ENCODE measurements at places on chromosomes 7 and 10.

DNA sequence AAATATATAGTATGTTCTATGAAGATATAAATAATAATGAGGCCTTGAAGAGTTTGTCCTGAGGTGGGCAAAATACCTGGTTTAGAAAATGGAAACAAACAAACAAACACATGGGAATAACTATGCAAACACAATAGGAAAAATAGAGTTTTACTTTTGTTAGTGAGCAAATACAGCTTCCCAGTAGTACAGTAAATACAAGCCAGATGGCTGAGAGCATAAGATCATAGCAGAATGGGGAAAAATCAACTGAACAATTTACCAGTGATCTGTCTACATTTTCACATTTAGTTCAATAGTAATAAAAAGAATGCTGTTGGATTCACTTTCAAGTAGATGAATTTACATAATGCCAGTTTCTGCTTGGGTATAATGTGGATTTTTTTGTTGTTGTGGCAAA is 45.1 kb downstream of the ADD3 start:
- DNase-seq: no peak

DNA sequence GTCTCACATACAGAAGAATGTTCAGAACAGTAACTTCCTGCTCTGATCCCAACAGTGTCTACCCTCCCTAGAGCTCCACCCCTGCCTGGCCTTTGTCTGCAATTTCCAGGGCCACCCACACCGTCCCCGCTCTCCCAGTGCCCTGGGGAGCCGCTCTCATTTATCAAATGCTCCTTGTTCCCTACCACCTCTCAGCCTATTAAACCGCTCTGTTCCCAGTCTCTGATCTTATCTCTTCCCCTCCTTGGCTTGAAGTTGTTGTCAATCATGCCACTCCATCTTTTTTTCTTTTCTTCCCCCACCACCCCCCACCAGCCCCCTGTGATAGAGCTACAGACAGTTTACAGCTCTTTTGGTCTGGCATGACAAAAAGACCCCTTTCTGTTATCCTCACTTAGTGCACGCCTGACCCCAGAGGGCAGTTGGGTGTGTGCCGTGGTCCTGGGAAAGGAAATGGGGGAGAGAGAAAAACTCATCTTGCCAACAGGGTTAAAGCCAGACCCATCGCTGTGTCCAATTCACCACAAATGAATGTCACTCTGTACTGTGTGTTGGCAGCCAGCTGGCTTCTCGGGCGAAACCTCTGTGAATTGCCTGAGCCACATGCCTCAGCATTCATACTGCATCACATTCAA is 28.8 kb upstream of the HECTD2 start:
- no peak for DNase-seq

- no peak for DNase-seq
These were observed 189.1 kb upstream of the ZMIZ1 start for GRCh38 chr10:78879621-78880020.

DNA sequence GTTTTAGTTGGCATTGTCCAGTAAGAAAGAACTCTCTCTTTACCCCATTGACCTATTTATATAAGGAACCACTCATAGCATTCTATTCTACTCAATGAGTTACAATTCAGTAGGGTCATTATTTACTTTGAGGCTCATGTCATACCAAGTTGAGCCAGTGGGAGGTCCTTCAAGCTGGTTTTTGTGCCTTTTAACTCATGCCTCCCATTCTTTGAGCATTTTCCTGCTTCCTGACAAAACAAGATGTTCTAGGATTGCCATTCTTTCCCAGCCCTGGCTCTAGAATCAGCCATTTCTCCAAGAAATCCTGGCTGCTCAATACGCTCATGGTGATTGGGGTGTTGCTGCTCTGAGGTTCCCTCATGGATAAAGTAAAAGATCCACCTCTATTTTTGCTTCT is 250.1 kb downstream of the ABCA13 start:
- DNase-seq: no peak

GRCh38 chr7:12389089-12389700 is 14.5 kb downstream of the VWDE start:
- no peak for DNase-seq

DNA sequence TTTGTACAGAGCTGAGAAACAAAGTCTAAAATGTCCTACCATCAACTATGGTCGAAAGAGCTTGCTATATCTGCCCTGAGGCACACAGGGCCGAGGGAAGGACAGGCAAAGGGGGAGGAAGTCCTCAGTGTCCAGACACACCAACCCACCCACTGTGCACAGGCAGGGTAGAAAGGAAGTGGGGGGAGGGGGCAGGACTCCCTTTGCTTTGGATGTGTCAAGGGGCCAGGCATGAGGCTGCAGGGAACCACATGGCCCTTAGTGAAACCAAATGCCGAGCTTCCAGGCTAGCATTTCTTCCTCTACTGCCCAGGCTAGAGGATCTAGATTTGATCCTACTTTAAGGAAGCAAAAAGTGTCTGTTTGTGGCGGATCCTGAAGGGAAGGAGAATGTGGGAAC is 28.6 kb downstream of the KCNH2 start:
- no peak for DNase-seq

- no peak for DNase-seq
These were observed 765 bp downstream of the PFKFB3 start for GRCh38 chr10:6203331-6204062.

GRCh38 chr10:22685926-22686325 is 28.5 kb downstream of the PIP4K2A start:
- no peak for DNase-seq

DNA sequence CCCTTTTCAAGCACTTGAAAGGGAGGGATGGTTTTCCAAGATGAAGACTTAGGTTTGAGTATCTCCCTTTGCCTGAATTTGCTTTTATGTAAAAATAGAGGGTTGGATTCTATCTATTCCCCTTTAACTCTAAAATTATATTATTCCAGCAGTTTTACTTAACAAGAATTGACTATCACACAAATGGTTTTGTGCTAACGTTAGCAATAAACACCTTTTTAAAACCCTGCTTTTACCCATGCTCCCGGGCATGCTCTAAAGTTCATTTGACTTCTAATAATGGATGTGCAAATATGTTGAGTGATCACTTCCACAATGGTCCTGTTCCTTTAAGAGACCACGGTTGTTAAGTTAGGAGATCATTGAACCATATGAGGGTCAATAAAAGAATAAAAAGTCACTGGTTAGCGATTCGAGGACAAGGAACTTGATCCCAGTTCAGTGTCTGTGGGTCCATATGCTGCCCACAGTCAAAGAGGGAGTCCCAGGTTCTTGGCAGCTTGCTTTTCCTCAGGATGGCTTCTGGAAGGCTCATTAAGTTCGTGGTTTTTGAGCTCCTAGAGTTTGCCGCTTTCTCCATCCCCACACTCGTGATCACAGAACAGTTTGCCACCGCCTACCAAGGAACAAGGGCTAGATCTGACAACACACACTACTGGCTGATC is at the start of gene TMEM236:
TSS of gene TMEM236 (plus strand) at position 421 of the 665 bp plus-strand sequence. CDS start at position 516, 95 bp downstream.
- DNase-seq: no peak

GRCh38 chr7:156473476-156474240 is 166.9 kb upstream of the RNF32 start:
- DNase-seq: no peak

DNA sequence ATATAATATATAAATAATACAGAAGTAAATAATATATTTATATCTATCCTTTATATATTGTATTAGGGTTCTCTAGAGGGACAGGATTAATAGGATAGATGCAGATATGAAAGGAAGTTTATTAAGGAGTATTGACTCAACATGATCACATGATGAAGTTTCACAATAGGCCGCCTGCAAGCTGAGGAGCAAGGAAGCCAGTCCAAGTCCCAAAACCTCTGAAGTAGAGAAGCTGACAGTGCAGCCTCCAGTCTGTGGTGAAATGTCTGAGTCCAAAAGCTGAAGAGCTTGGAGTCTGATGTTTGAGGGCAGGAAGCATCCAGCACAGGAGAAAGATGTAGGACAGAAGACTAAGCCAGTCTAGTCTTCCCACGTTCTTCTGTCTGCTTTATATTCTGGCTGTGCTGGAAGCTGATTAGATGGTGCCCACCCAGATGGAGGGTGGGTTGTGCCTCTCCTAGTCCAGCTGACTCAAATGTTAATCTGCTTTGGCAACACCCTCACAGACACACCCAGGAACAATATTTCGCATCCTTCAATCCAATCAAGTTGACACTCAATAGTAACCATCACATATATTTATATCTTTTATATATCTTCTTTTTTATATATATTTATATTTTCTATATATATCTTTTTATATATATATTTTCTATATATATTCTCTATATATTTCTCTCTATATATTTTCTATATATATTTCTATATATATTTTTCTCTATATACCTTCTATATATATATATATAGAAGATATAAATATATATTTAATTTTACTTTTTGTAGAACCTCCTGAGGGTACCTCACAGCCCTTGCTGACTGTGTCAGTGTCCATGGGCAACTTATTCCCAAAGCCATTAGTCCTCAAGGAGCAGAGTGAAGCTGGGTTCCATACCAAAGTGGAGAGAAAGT is 24.6 kb upstream of the AKR1B10 start:
- DNase-seq: no peak

Measured in GM12878 (cell line).